Cerebellum (tissue), 4 donors: ENCODE measurements at places on chromosomes 13 and 19.

DNA sequence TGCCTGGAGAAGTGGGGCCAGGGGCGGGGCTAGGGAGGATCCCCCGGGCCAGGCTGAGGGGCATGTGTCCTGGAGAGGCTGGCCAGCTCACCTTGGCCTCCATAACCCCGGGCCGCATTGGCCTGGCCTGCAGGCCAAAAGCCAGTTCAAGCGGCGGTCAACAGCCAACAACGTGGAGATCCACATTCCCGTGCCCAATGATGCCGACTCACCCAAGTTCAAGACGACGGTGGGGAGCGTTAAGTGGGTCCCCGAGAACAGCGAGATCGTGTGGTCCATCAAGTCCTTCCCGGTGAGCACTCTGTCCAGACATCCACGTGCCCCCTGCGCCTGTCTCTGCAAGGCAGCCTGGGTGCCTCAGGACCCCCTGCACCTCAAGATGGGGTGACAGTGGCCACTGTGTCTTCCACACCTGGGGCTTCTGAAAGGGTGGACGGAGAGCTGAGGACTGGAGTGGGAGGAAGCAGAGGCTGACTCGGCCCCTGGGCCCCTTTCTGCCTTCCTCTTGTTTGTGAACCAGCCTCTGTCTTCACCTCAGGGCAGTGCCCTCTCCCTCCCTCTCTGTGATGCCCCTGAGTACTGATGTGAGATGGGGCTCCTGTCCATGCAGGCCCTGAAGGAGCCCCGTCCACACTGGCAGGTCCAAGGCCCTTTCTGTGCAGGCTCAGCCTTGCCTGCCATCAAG lies 31.1 kb downstream of the AP1M1 start:
- DNase-seq: no peak

- DNase-seq: peak; percentile 54
Observed at GRCh38 chr13:104256701-104257100, 1190.5 kb upstream of the SLC10A2 start.

- DNase-seq: no peak
Observed at GRCh38 chr19:18282021-18282787, 782 bp upstream of the JUND start.

GRCh38 chr19:50465986-50466705 lies 10.2 kb upstream of the EMC10 start:
- no peak for DNase-seq

GRCh38 chr19:41366089-41366488 lies 2.1 kb upstream of the B9D2 start:
- no peak for DNase-seq

DNA sequence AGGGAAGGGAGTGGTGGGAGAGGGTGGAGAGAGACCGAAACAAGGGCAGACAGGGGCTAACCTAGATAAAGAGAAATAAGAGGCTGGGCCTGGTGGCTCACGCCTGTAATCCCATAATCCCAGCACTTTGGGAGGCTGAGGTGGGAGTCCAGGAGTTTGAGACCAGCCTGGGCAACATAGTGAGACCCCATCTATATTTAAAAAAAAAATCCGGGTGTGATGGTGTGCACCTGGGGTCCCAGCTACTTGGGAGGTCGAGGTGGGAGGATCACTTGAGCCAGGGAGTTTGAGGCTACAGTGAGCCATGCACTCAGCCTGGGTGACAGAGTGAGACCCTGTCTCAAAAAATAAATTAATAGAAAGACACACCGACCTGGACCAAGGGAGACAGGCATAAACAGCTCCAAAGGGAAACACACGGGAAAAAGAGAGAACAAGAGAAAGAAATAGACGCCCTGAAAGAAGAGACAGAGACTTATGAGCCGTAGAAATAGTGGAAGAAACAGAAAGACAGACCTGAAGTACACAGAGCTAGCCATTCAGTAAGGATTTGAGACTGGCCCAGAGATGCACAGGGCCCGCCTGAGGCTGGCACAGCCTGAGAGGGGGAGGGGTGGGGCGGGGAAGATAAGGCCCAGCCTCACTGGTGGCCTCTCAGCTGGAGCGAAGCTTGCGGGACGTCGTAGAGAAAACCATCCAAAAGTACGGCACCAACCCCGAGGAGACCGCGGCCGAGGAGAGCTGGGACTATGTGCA lies 2.2 kb downstream of the CD37 start:
- DNase-seq: no peak

DNA sequence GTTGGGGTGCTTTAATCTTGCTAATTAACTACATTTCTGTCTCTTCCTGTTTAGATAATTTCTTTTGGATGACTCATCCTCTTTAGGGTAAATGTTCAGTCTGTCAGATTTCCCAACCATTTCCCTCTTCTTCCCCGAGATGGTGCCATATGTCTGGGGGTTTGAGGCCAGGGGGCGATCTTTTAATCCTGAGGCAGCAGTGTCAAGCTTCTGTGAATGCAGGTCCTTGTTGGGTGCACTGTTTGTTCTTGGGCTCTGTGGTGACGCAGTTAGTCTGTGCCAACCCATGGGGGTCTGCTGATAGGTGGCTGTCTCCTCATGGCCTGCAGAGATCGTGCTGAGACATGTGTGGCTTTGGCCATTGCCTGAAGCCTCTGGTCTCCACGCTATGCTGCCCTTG lies 420.4 kb downstream of the NDFIP2 start:
- no peak for DNase-seq

GRCh38 chr19:16829010-16829821 lies at the start of gene SIN3B:
TSS of gene SIN3B (plus strand) at chr19:16829398. CDS start at chr19:16829421, 23 bp downstream.
- peak; percentile 96 for DNase-seq

DNA sequence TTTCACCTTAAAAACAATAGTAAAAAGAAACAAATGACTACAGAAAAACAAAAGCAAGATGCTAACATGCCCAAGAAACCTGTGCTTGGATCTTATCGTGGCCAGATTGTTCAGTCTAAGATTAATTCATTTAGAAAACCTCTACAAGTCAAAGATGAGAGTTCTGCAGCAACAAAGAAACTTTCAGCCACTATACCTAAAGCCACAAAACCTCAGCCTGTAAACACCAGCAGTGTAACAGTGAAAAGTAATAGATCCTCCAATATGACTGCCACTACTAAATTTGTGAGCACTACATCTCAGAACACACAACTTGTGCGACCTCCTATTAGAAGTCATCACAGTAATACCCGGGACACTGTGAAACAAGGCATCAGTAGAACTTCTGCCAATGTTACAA lies 6.0 kb downstream of the CKAP2 start:
- no peak for DNase-seq

DNA sequence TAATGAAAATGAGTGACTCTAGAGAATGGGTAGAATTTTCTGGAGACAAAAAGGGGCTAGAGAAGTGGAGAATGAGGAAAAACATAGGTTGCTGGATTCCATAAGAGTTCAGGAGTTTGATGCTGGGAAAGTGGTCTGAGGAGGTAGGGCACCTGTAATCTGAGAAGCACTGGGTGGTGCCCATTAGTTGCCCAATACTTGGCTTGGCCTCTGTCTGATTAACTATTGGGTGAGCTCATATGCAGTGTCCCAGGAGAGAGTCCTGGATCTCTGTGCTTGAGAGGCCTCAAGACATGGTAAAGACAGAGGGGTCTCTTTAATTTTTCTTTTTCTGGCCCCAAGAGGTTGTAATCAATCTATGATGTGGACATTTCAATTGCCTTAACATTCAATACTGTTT lies 390.1 kb downstream of the TDRD3 start:
- no peak for DNase-seq

GRCh38 chr13:98519976-98520375 lies 56.9 kb downstream of the STK24 start:
- DNase-seq: no peak

GRCh38 chr13:64274481-64275217 lies 2859.0 kb upstream of the PCDH20 start:
- no peak for DNase-seq

- DNase-seq: no peak
Observed at GRCh38 chr13:100495455-100495854, 93.1 kb downstream of the GGACT start.
